ENCODE measurements at places on chromosomes 7 and 10. TPM values are rescaled to one million over a fixed set of nuclear protein-coding genes. Genes with fewer than 3 reads are reported as not detected.
A peak's percentile ranks its signal among the peaks of the same experiment; 100 is the strongest.

- DNase-seq = no peak
Measured at GRCh38 chr7:55873765-55874164, 11.2 kb upstream of the SEPTIN14 start.

The SYT15 gene
- 2.8 TPM for total RNA-seq

DNA sequence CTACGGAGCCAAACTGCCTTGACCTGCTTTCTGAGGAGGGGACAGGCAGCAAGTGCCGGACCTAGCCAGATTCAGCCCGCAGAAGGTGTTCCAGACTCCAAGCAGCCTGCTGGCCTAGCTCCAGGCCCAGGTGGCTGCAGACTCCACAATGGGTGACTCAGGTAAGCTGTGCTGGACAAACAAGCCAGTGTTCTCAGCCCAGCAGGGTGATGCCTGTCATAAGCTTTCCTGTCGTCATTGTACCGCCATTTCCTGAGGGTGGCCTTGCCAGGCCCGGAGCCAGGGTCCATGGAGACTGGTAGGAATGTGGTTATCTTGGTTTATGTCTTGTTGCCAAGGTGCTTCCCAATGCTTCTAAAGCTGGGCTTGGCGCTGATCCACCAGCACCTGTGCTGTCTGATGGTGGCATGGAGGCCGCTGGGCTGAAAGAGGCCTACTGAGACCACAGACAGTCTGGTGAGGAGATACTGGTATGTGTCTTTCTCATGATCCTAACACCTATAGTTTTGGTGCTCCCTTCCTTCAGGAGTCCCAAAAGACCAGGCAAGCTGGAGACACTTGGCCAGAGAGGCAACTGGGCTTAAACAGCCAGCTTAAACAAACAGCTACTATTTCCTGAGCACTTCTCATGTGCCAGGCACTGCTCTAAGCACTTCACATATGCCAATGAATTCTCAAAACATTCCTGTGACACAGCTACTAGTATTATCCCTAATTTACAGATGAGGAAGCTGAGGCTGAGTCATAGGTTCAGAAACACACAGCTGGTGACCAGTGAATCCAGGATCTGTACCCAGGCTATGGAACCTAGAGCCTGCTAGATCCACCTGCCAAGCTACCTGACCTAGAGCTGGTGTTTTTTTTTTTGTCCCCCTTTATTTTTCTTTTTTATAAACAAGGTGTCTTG is 42.0 kb downstream of the ZC3HC1 start:
- DNase-seq = no peak

GRCh38 chr7:113414401-113415035 is 296.2 kb upstream of the SMIM30 start:
- no peak for DNase-seq

DNA sequence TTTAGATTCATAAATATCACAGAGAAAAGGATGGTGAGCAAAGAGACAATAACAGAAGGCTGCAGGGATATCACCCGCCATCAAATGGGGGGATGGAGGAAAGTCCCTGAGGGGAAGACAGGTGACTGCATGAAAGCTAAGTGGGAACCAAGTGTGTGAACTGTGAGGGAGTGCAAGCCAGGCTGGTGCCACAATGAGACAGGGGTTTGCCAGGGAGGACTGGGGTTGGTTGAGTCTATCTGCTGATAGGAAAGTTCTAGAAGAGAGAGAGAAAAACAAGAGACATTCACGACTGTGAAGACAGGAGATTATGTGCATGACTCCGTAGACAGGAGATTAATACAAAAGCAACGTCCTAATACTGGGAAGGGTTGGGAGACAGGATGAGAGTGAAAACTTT is 376.4 kb downstream of the PARD3 start:
- DNase-seq = no peak

DNA sequence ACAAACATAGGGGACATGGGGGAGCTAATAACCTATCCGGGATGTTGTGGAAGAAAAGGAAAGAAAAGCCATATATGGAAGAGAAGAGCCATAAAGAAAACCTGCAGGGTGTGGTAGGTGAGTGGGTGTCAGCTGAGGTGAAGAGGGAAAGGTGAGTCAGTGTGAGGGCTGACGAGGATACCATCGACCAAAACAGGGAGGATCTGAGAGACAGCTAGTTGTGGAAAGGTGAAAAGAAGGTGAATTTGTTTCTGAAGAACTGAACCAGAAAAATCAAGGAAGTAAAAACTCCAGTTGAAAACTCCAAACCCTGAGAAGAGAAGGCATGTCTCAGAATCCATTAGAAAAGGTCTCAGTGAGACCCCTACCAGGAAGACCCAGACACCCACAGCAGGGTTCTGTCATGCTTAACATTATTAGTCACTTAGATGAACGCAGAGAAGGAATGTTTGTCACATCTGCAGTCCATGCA is 4.1 kb downstream of the BLNK start:
- no peak for DNase-seq

The ANXA8 gene
- not detected for total RNA-seq

DNA sequence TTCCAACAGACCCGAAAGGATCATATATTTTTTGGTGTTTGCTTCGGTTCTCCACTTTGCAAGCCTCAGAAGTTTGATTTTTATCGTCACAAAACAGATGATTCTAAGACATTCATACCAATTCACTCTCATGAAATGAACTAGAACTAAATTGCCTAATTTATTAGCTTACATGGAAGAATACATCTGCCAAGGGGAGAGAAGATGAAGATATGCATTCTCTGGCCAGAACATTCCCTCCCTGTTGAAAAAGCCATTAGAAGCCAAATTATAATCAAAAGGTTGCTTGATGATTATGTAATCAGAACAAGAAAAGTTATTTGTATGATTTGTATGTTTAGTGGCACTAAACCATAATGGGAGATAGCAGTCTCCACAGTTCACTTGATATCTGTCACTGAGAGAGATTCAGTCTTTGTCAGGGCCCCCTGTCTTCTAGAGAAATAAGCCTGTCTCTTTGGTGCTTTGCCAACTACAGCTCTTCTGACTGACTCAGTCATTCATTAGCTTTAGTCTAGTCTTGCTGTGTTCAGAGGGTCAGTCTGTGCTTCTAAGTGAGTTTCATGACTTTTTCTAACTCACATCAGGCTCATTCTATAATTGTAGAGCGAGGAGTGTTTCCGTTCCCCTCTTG is 95.3 kb upstream of the GNAI1 start:
- no peak for DNase-seq

DNA sequence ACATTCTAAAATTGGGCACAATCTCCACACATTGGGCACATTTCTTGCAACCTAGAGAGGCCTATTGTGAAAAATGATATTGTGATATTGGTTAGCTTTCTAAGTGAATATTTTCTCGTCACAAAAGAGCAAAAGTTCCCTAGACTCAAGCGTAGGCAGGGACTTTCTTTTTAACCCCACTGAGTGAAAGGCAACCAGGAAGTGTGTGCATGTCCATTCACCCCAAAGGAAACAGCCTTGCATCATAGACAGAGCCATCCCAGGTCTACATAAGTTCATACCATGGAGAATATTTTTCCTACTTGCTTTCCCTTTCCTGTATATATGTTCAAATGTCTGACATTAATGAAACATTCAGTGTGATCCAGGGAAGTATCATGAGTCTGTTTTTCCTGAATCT is 84.2 kb upstream of the AGBL3 start:
- no peak for DNase-seq

The SUN3 gene
- total RNA-seq = not detected

- no peak for DNase-seq
Measured at GRCh38 chr10:123301077-123301857, 147.1 kb downstream of the BUB3 start.

DNA sequence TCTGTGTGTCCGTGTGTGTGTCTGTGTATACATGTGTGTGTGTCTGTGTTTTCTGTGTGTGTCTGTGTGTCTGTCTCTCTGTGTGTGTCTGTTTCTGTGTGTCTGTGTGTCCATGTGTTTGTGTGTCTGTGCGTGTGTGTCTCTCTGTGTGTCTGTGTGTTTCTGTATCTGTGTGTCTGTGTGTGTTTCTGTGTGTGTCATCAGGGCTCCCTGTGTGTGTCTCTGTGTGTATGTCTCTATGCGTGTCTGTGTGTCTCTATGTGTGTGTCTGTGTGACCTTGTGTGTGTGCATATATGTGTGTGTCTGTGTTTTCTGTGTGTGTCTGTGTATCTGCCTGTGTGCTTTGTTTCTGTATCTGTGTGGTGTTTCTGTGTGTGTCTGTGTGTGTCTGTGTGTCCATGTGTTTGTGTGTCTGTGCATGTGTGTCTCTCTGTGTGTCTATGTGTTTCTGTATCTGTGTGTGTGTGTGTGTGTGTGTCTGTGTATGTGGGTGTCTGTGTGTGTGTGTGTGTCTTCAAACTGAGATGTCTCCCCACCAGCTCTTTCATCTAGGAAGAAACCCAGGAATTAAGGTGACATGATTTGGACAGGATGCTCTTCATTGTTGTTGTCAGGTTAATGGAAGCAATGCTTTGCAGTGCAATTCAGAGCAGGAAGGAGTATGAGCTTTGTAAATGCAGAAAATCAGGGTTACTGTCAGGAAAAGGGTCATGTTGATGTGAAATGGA is 20.7 kb upstream of the PPIF start:
- no peak for DNase-seq

GRCh38 chr10:78906734-78907390 is 161.9 kb upstream of the ZMIZ1 start:
- no peak for DNase-seq

DNA sequence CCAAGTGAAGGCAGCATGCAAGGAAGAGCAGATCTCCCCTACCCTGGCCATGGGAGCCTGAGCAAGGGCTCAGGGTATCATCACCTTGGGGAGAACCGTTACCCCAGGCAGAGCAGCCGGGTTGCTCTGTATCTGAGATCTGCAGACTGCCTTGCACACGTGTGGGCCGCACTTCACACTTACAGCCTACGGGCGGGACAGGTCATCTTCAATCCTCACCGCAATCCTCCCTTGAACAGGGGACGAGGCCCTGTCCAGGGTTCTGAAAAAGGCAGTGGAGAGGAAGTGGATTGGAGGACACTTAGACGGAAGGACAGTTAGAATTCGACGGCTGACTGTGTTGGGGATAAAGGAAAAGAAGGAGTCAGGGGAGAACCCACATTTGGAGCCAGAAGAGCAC is 51.4 kb downstream of the NPS start:
- DNase-seq = peak; percentile 24

GRCh38 chr7:80612880-80613279 is 25.6 kb upstream of the CD36 start:
- no peak for DNase-seq

The CTAGE6 gene
- total RNA-seq = not detected

- no peak for DNase-seq
Measured at GRCh38 chr10:104424719-104425118, 71.1 kb downstream of the CFAP58 start.

The MGAM2 gene
- total RNA-seq = 1.2 TPM

The POLL gene
- 49.3 TPM for total RNA-seq

DNA sequence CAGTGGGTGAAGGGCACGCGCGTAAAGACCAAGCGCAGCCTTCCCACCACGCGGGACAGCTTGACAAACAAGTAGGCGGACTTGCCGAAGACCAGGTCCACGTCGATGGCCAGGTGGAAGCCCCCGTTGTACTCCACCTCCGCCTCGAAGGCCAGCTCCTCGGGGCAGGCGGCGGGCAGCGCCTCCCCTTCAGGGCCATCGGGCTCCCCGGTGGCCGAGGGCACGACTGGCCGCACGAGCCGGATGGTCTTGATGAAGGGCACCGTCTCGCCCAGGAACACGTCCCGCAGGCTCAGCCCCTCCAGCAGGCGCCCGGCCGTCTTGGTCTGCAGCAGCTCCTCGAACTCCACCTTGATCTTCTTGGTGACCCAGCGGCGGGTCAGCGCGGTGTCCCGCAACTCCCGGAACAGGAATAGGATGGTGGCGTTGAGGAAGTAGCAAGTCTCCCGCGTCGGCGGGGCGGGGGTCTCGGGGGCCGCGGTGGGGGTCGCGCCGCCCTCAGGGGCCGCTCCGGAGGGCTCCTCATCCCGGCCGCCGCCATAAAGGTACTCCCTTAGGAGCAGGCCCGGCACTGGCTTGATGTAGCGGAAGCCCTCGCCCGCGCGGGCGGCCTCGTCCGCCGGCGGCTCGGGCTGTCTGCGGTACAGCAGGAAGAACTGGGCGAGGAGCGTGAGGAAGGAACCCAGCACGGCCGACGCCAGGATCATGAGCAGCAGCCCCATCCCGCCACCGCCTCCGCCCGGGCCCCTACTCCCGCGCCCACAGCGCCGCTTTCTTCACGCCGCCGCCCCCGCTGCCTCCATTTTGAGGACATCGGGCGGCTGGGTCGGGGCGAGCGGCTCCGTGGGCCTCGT is 507 bp downstream of the PDZD8 start:
- peak; percentile 20 for DNase-seq

The TWIST1 gene
- total RNA-seq = 1.8 TPM

DNA sequence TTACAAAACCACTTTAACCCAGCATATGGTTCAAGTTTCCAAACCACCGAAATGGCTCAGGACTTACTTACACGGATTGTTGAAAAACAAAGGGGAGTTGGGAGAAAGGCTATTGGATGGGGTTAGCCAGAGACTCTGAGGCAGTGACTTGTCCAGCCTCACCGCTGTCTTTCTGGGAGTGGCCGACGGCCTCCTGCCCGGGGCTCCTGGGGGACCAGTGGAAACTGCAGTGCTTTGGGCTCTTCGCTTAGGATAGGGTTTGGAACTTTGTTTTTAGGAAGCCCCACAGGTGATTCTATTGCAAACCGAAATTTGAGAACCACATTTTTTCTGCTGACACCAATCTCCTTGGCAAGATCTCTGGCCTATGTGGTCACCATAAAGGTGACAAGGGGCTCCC is 38.1 kb upstream of the R3HCC1L start:
- DNase-seq = no peak

The HDAC9 gene
- total RNA-seq = 3.6 TPM

The RPEL1 gene
- not detected for total RNA-seq

The CLEC2L gene
- total RNA-seq = 0.22 TPM

GRCh38 chr10:11397077-11397965 is 214.1 kb downstream of the USP6NL start:
- no peak for DNase-seq

DNA sequence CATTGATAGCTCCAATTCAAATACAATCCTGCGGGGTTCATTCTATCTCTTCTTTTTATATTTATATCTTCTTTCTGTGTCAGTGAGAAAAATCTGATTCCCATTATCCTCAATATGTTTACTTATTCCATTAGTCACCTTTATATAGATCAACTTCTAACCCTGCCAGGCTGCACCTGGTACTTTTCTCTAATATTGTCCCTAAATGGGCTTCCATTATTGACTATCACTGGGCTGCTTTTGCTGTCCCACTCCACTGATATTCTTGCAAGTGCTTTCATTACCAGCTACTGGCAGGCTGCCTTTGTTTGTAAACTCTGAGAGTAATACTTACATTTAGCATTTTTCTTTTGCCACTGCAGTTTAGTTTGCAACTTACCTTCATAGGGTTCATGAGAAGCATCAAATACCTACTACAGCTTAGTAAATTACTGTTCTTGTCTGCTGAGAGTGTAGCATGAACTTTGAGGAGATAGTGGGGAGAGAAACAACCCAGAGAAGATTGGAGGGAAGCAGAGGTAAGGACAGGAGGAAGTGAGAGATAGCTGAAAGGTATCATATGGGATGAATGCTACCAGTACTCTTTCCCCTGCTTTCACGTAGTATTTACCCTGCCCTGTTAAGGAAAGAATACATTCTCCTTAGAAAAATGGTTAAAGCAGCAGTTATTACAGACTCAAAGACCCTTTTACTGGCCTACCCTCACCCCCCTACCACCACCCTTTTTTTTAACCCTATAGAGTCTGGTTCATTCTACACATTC is 119.1 kb downstream of the PHTF2 start:
- no peak for DNase-seq

The MACC1 gene
- total RNA-seq = 16.1 TPM

Measured in progenitor cell of endocrine pancreas (in vitro differentiated cells).